ENCODE measurements at places on chromosomes 7 and 10. TPM values are rescaled to one million over a fixed set of nuclear protein-coding genes. Genes with fewer than 3 reads are reported as not detected.

EBF3 gene
- 0.20 TPM for total RNA-seq

FGFBP3 gene
- total RNA-seq: 2.7 TPM

CACUL1 gene
- total RNA-seq: 10.3 TPM

CARD11 gene
- 1.5 TPM for total RNA-seq

ZNF503 gene
- 11.0 TPM for total RNA-seq

CYP3A5 gene
- total RNA-seq: 1.4 TPM

SFMBT2 gene
- 10.2 TPM for total RNA-seq

GDF10 gene
- 0.22 TPM for total RNA-seq

TSPAN15 gene
- 125 TPM for total RNA-seq

SPDYE2 gene
- total RNA-seq: not detected

PTF1A gene
- not detected for total RNA-seq

GLI3 gene
- 0.08 TPM for total RNA-seq

FRAT2 gene
- 7.7 TPM for total RNA-seq

AKR1D1 gene
- 0.18 TPM for total RNA-seq

HK1 gene
- total RNA-seq: 44.6 TPM

SMNDC1 gene
- 46.1 TPM for total RNA-seq

C10orf53 gene
- not detected for total RNA-seq

TMEM72 gene
- total RNA-seq: not detected

PRTFDC1 gene
- total RNA-seq: 18.4 TPM

CYP3A4 gene
- not detected for total RNA-seq

LRWD1 gene
- total RNA-seq: 25.8 TPM

C10orf71 gene
- not detected for total RNA-seq

FAM221A gene
- 0.45 TPM for total RNA-seq

LIPN gene
- not detected for total RNA-seq

PTEN gene
- total RNA-seq: 43.2 TPM

CFAP46 gene
- 1.5 TPM for total RNA-seq

SHLD2 gene
- 26.1 TPM for total RNA-seq

OR9A2 gene
- not detected for total RNA-seq

OR13A1 gene
- total RNA-seq: not detected

SNCG gene
- 10.0 TPM for total RNA-seq

GIMAP7 gene
- not detected for total RNA-seq

SEMA4G gene
- 9.3 TPM for total RNA-seq

GPR15LG gene
- total RNA-seq: not detected

PON3 gene
- 31.0 TPM for total RNA-seq

CLCN1 gene
- total RNA-seq: not detected

PRPS1L1 gene
- not detected for total RNA-seq

FGL2 gene
- total RNA-seq: not detected

NFE2L3 gene
- total RNA-seq: 8.1 TPM

SLC13A1 gene
- not detected for total RNA-seq

SLC26A3 gene
- not detected for total RNA-seq

PIK3CG gene
- total RNA-seq: not detected

EPO gene
- not detected for total RNA-seq

STEAP2 gene
- total RNA-seq: 4.2 TPM

DNAH11 gene
- 0.14 TPM for total RNA-seq

LIPJ gene
- total RNA-seq: not detected

CALCR gene
- total RNA-seq: not detected

GIMAP2 gene
- total RNA-seq: not detected

SLC25A13 gene
- 36.6 TPM for total RNA-seq

ITPRID1 gene
- total RNA-seq: not detected

AKAP9 gene
- 16.9 TPM for total RNA-seq

SHTN1 gene
- total RNA-seq: 26.1 TPM

ASB10 gene
- total RNA-seq: not detected

Data from A549 treated with GW870086 at 1 μM for 4 hours (cell line).